ENCODE measurements at places on chromosomes 3 and 15.

- DNase-seq = no peak
Measured at GRCh38 chr15:41893422-41894250, at the start of gene SPTBN5. Gene SPTBN5 (minus strand): TSS chr15:41894053. CDS start chr15:41893497, 556 bp downstream.

GRCh38 chr15:66138096-66138783 is 115.3 kb downstream of the MEGF11 start:
- no peak for DNase-seq

- DNase-seq = no peak
Measured at GRCh38 chr15:87628311-87628710, 628.2 kb downstream of the NTRK3 start.

DNA sequence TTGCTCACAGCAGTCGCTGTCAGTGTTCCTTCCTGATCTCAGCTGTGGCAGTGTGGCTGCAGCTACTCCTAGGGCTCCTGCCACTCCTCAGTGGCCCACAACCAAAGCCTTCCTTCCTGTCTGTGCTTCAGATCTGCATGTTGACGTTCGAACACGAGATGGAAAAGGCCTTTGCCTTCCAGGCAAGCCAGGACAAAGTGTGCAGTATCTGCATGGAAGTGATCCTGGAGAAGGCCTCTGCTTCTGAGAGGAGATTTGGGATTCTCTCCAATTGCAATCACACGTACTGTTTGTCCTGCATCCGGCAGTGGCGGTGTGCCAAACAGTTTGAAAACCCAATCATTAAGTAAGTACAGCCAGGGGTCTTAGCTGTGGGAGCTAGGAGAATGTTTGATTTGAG is 17.8 kb downstream of the MKRN2 start:
- DNase-seq = no peak

DNA sequence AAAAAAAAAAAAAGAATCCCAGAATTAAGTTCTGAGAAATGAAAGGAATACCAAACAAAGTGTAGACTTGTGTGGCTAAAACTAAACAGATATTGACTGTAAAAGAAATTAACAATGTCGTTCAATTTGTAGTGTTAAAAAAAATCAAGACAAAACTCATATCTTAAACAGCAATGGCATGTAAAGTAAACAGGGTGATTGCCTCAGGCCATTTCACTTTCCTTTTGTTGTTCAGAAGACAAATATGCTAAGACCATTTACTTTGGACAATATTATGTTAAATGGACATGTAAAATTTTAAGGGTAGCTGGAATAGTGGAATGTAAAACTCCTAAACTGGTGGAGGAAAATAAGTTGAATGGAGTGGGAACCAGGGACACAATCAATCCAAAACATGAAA is 139.1 kb downstream of the RTP4 start:
- DNase-seq = no peak

DNA sequence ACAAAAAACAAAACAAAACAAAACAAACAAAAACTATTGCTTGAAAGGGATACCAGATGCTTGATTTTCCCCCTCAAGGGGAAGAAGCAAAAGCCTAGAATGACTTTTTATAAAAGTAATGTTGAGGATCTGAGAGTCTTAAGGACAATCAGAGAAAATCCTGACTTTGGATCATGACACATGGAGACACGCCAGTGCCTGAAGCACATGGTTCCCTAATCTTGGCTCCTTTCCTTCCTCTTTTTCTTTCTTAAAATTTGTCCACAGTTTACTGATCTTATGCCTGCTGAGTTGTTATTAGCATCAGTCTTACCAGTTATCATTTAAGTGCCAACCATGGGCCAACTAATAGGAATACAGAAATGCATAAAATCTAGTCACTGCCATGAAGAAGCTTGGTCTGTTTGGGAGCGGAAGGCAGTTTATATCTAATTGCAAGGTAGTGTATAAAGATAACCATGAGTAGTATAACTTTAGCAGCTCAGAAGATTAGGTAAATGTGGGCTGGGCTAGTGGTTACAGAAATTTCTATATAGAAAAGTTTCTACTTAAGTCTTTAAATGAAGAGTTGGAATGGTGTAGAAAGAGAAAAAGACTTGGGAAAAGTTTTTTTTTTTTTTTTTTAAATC is 6.9 kb downstream of the GLCE start:
- DNase-seq = no peak

- DNase-seq = no peak
Measured at GRCh38 chr15:68045289-68046265, 8.5 kb upstream of the PIAS1 start.

Measured in NCI-H1930 (cell line).